Hindlimb muscle (tissue), 1 donor: ENCODE measurements at places on chromosomes 2 and 18. TPM values are rescaled to one million over a fixed set of nuclear protein-coding genes. Genes with fewer than 3 reads are reported as not detected.

PDE1A gene
- 6.4 TPM for polyA plus RNA-seq

CENPA gene
- polyA plus RNA-seq, result 6.1 TPM

CFAP221 gene
- polyA plus RNA-seq, result 0.15 TPM

NAB1 gene
- 57.9 TPM for polyA plus RNA-seq

MALL gene
- polyA plus RNA-seq, result 12.8 TPM

FABP1 gene
- 0.53 TPM for polyA plus RNA-seq

SYT4 gene
- polyA plus RNA-seq, result not detected

ATP9B gene
- 22.6 TPM for polyA plus RNA-seq

LOXHD1 gene
- polyA plus RNA-seq, result 2.8 TPM

RPL37A gene
- 4,380 TPM for polyA plus RNA-seq

LIMS4 gene
- 3.4 TPM for polyA plus RNA-seq

INHBB gene
- polyA plus RNA-seq, result 0.90 TPM

IL36B gene
- polyA plus RNA-seq, result not detected

DIPK1C gene
- 9.4 TPM for polyA plus RNA-seq

KIF5C gene
- 0.96 TPM for polyA plus RNA-seq

CTNNA2 gene
- 0.59 TPM for polyA plus RNA-seq

MORN2 gene
- polyA plus RNA-seq, result 8.2 TPM

ANTXR1 gene
- polyA plus RNA-seq, result 108 TPM

GPR39 gene
- 0.13 TPM for polyA plus RNA-seq

LRATD1 gene
- polyA plus RNA-seq, result 12.0 TPM

TRIM43 gene
- polyA plus RNA-seq, result not detected

KCNG2 gene
- 0.86 TPM for polyA plus RNA-seq

ALPP gene
- not detected for polyA plus RNA-seq

NYAP2 gene
- 0.59 TPM for polyA plus RNA-seq

KLF11 gene
- polyA plus RNA-seq, result 23.7 TPM

BOK gene
- 69.5 TPM for polyA plus RNA-seq

ADD2 gene
- polyA plus RNA-seq, result 3.0 TPM

HJURP gene
- 7.5 TPM for polyA plus RNA-seq

SPR gene
- polyA plus RNA-seq, result 4.4 TPM

UBE2E3 gene
- polyA plus RNA-seq, result 117 TPM

LRRC30 gene
- polyA plus RNA-seq, result 9.2 TPM

SCYGR3 gene
- not detected for polyA plus RNA-seq

MBD1 gene
- polyA plus RNA-seq, result 45.4 TPM

PRKAG3 gene
- 44.4 TPM for polyA plus RNA-seq

PLCL1 gene
- 20.7 TPM for polyA plus RNA-seq

FHL2 gene
- polyA plus RNA-seq, result 52.4 TPM

TANK gene
- polyA plus RNA-seq, result 27.6 TPM

SULT1C2 gene
- 0.15 TPM for polyA plus RNA-seq

CEP192 gene
- 22.0 TPM for polyA plus RNA-seq

CHST9 gene
- 0.10 TPM for polyA plus RNA-seq

FAM110C gene
- 0.94 TPM for polyA plus RNA-seq

PROKR1 gene
- 2.1 TPM for polyA plus RNA-seq

CCDC150 gene
- polyA plus RNA-seq, result 3.2 TPM

FLACC1 gene
- 1.4 TPM for polyA plus RNA-seq

SH3YL1 gene
- 35.7 TPM for polyA plus RNA-seq

GAD1 gene
- polyA plus RNA-seq, result 0.57 TPM

TTR gene
- polyA plus RNA-seq, result not detected

CDH20 gene
- polyA plus RNA-seq, result 1.1 TPM

ERLEC1 gene
- polyA plus RNA-seq, result 36.9 TPM
